ENCODE measurements at places on chromosomes 13 and 19.

DNA sequence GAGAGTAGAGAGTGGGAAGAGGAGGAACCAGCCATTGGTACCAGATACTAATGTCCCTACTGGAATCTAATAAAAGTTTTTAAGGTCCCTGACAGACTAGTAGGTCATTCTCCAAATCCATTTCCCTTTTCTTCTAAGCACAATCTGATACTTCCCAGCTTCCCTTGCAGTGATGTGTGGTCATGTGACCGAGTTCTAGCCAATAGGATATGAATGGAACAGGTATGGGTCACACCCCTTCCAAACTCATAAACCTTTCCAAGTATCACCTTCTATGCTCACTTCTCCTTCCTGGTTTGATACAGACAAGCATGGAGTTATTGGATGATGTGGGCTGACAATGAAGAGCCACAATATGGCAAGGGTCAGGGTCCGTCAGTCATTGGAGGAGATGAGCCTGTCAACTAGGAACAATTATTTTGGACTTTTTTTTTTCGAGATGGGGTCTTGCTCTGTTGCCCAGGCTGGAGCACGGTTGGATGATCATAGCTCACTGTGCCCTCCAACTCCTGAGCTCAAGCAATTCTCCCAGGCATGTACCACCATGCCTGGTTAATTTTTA lies 54.8 kb downstream of the CACNA1A start:
- DNase-seq = no peak

GRCh38 chr13:23616228-23616627 lies 46.0 kb downstream of the TNFRSF19 start:
- no peak for DNase-seq

DNA sequence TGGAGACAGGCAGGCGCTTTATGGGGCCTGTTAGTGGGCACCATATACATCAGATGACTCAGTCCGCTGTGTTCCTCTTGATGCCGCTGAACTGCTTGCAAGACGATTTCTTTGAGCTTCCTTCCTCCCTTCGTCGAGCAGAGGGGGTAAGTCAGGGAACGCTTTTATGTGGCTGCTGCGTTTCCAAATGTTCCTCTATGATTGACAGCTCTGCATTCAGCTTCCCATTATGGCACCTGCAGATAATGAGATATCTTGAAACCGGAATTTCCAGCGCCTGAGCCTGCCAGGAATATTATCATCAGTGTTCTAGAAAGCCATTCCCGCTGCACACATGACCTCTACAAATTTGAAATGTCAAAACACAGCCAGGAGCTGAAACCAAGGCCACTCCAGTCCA lies 257.0 kb downstream of the TSHZ3 start:
- DNase-seq = no peak

DNA sequence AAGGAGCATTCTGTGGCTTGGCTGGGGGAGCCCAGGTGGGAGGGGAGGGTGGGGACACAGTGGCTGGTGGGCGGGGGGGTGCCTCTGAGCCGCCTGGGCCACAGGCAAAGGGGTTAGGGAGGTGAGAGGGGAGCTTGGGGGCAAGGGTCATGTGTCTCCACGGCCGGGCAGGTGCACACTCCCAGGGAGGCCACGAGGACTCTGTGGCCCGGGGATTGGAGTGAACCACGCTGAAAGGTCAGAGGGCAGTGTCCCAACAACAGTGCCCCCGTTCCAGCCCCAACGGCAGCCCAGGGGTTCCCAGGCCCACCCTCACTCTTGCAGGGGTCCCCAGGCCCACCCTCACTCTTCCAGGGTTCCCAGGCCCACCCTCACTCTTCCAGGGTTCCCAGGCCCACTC lies 9.6 kb downstream of the C2CD4C start:
- no peak for DNase-seq

DNA sequence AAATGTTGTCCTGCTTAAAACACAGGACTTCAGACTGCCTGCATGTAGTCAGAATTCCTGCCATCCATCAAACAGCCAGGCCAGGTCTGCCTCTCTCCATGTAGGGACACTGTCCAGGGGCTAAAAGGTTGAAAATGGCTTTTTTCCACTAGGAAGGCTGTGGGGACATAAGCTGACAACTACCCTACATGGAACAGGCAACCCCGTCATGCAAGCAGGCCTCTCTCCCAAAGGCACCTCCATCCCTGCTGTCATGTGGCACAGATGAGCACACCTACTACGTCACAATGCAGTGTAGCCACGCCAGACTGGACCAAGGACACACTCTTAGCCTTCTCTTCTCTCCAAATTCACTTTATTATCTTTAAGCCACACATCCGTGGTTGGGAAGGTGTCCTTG lies 40.8 kb downstream of the LATS2 start:
- DNase-seq = no peak

DNA sequence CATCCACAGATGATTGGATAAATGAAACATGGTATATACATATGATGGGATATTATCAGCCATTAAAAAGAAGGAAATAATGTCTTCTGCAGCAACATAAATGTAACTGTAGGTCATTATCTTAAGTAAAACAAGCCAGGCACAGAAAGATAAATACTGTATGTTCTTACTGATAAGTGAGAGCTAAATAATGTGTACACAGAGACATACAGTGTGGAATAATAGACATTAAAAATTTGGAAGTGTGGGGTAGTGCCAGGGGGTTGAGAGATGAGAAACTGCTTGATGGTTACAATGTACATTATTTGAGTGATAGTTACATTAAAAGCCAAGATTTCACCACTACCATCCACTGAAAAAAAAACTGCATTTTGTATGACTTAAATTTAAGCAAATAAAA lies 26.0 kb upstream of the GPC6 start:
- DNase-seq = no peak

DNA sequence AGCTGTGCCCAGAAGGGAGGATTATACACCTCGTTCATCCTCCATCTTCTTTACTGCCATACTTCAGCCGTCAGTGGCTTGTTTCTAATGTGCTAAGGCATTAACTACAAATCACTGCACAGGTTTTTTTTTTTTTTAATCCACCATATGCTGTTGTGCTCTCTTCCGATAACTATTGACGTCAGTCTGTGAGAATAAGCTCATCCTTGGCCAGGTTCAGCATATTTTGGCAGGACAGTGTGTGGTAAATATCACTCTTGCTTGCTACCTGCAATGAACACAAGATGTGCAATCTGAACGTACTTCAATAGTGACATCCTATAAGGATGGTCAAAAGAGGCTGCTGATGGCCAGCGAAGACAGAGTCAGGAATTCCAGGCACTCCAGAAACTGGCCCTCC lies 2030.7 kb upstream of the PCDH20 start:
- no peak for DNase-seq

- DNase-seq = no peak
These were observed 2823.7 kb upstream of the PCDH20 start for GRCh38 chr13:64239372-64239771.

- no peak for DNase-seq
These were observed 327.7 kb downstream of the ITGBL1 start for GRCh38 chr13:101780211-101780610.

DNA sequence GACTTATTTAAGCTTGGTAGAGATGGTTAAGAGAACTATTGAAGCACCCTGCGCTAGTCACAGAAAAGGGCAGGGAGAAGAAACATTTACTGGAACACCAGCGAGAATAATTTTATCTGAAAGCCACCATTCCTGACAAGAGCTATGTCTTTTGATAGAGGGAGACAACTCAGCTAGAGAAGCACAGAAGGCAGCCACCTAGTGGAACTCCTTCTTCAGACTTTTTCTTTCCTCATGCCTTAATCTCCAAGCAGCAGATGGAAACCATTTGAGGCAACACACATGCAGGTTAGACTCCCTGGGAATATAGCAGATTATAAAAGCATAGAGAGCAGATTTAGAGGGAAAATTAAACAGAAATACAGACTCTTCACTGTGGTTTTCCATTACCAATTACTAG lies 813.4 kb downstream of the SLITRK6 start:
- DNase-seq = no peak

- no peak for DNase-seq
These were observed 5.0 kb downstream of the NDUFA13 start for GRCh38 chr19:19520989-19521388.

DNA sequence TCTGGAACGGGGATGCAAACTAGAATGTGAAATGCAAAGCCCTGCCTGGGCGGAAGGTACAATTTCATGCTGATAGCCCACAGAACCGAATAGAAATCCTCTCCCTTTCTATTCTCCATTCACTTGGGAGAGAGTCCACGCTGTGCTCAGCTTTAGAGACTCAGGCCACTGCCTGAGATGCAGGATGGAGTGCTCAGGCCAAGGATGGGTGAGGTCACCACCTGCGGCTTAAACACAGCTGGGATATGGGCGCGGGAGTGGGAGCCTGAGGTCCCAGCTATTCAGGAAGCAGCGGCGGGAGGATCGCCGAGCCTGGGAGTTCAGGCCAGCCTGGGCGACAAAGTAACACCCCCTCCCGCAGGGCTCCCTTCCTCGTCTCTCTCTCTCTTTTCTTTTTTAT lies 446 bp upstream of the ZNF83 start:
- no peak for DNase-seq

DNA sequence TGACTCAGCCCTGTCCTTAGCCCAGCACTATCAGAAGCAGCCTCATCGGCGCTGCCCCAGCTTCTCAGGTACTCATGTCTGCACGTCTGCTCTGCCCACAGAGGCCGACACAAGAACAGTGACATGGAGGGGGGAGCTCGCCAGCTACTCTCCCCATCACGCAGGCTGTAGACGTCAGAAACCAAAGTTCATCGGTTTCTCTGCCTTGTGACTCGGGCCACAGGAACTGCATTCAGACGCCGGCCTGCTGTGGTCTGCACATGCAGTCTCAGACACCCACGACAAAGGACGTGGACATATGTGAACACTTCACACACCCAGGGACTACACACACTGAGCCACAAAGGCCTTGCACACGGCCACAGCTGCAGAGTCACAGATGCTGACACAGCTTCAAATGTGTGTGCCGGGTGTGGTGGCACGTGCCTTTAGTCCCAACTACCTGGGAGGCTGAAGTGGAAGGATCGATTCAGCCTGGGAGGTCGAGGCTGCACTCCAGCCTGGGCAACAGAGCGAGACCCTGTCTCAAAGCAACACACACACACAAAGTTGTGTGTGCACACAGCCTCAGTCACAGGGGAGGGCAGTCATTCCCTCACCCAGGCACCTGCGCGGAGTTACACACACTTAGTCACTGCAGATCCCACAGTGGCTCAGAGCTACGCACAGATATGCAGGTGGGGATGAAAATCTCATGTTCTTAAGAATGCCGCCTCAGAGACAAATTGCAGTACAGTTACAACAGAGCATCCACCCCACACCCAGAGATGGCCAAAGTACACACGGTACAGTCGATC lies 4.9 kb upstream of the ZFP36 start:
- DNase-seq = no peak

- DNase-seq = no peak
These were observed 56.8 kb downstream of the KCNC3 start for GRCh38 chr19:50272263-50272897.

DNA sequence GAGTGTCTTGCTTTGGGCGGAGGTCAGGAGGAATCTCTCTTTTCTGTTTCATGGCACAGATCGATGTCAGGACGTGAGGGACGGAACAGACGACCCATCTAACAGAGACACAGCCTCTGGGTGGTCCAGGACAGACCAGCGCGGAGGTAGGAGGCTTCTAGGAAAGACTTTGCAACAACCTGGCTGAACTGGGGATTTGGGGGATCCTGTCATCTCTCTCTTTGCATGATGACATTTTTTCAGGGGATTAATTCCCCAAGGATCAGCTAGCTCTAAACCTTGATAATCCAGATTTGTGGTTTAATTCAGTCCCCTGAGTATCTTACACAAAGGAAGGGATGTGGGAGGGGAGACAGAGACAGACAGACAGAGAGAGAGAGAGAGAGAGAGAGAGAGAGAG lies 14.4 kb downstream of the CABP5 start:
- DNase-seq = no peak

Measured in NCI-H1417 (cell line).